Vein endothelial cell (primary cell): ENCODE measurements at places on chromosomes 2 and 18. TPM values are rescaled to one million over a fixed set of nuclear protein-coding genes. Genes with fewer than 3 reads are reported as not detected.

Gene CPO
- 0.19 TPM in 1 of 2 replicates, not detected in the other for total RNA-seq

Gene MEP1B
- total RNA-seq, result not detected in 2 replicates

Gene SCN3A
- total RNA-seq, result not detected in 2 replicates

Gene PDE1A
- total RNA-seq, result 1.7 and 4.9 TPM in 2 replicates

Gene MC2R
- total RNA-seq, result not detected in 2 replicates

Gene PREB
- 39.0 and 43.1 TPM in 2 replicates for total RNA-seq

Gene VWA3B
- not detected in 2 replicates for total RNA-seq

Gene OXER1
- not detected in 2 replicates for total RNA-seq

Gene ZBTB7C
- total RNA-seq, result under 0.01 TPM in 1 of 2 replicates, not detected in the other

Gene CYS1
- 0.33 TPM in 1 of 2 replicates, not detected in the other for total RNA-seq

Gene GPR45
- total RNA-seq, result not detected in 2 replicates

Gene MPP4
- total RNA-seq, result 7.5 and 17.1 TPM in 2 replicates

Gene RGPD4
- not detected in 2 replicates for total RNA-seq

Gene LGALSL
- total RNA-seq, result 5.9 and 7.3 TPM in 2 replicates

Gene CCNT2
- 33.0 and 41.4 TPM in 2 replicates for total RNA-seq

Gene IL1F10
- not detected in 2 replicates for total RNA-seq

Gene BCL11A
- total RNA-seq, result 0.33 and 0.38 TPM in 2 replicates
